Brain microvascular endothelial cell (primary cell): ENCODE measurements at places on chromosomes 16 and 17.
A peak's percentile ranks its signal among the peaks of the same experiment; 100 is the strongest.

DNA sequence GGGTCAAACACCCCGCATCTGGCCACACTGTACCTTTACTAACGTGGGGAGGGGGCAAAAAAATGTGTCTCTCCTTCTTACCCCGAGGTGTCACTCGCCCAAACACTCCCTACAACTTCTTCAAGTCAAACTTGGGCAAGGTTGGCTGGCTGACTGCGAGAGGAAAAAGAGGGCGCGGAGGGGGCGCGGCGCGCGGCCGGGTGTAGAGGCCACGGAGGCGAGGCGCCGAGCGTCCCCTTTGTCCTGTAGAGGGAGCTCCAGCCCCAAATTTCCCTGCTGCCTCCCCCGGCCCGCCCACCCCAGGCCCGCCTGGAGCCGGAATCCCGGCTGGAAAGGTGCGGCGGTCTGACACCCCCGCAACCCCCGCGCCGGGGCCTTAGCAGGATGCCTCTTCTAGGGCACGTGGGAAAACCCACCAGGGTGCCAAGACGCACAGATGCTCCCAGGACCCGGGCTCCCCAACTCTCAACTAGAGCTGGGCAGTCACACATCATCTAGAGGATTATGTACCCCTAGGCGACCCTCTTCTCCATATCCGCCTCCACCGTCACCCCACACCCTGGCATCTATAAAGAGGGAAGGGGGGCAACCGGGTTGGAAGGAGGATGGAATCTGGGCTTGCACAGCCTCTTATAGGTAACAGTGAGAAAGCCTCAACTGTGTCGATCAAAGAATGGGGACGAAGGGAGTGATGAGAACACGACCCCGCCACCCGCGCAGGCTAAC, 4.2 kb downstream of the IRX3 start:
- DNase-seq: no peak

DNA sequence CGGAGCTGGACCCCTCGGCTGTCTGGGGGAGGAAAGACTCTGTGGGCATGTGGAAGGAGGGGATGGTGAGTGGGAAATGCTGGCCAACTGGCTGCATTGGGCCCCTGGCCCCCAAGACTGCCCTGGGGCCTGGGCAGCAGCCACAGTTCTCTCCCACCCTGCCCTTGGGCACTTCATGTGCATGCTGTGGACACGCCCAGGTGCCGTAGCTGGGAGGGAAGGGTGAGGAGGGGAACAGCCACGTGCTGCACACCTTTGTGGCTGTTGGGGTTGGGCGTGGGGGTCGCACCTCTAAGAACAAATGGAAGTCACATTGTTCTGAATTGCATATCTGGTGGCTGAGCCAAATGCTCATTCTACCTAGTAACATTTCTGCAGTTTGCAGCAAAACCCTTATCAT, 11.9 kb upstream of the ZNHIT3 start:
- no peak for DNase-seq

DNA sequence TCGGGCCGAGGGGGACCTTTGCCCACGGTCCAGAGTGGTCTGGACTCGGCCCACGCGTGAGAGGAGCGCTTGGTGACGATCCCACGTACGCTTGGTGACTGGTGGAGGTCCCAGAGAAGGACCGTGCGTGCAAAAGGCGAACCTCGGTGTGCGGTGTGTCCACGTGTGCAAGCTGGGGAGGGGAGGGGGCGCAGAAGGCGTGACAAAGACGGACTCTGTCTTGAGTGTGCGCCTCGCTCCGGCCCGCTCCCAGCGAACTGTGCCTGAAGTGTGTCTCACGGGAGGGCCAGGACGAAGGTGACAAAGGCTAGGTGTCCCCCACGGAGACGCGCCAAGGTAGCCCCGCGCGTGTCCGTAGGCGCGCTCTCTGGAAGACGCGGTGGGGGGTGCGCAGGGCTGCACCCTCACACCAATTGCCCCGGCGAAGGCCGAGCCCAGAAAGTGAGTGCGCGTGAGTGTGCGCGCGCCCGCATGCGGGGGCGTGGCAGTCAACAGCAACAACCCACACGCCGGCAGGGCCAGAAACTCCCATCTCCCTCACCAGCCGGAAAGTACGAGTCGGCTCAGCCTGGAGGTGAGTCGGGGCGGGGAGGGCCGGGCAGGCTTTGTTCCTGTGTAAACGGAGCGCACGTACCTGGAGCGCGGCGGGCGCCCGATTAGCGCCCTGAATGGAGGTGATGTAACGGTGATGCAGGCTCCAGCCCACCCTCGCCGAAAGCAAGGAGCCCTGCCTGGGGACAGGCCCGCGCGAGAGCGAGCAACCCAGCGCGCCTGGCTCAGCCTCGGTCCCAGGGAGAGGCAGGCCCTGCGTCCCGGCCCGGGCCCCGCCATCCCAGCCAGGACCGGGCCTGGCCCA, at the start of gene GPRC5C:
TSS of gene GPRC5C (plus strand) at position 521 of the 856 bp plus-strand sequence. CDS start 7,689 bp downstream, outside the sequence.
- no peak for DNase-seq

GRCh38 chr17:15278924-15279477, 13.9 kb upstream of the PMP22 start:
- DNase-seq: peak; percentile 88

GRCh38 chr17:2893422-2893914, 97.2 kb downstream of the RAP1GAP2 start:
- no peak for DNase-seq

GRCh38 chr17:14933676-14934075, 331.4 kb downstream of the PMP22 start:
- DNase-seq: no peak

- DNase-seq: peak; percentile 37
Measured at GRCh38 chr17:15456972-15457722, 10.3 kb downstream of the CDRT4 start.

GRCh38 chr16:18839555-18839954, 38.2 kb upstream of the ARL6IP1 start:
- DNase-seq: no peak

GRCh38 chr16:20952139-20952920, 51.8 kb downstream of the LYRM1 start:
- DNase-seq: no peak
